ENCODE measurements at places on chromosomes 3 and 15. TPM values are rescaled to one million over a fixed set of nuclear protein-coding genes. Genes with fewer than 3 reads are reported as not detected.

- no peak for DNase-seq
Measured at GRCh38 chr15:90037961-90038631, 37.0 kb downstream of the ZNF710 start.

GRCh38 chr3:104044002-104044401, 1322.7 kb upstream of the ALCAM start:
- no peak for DNase-seq

DNA sequence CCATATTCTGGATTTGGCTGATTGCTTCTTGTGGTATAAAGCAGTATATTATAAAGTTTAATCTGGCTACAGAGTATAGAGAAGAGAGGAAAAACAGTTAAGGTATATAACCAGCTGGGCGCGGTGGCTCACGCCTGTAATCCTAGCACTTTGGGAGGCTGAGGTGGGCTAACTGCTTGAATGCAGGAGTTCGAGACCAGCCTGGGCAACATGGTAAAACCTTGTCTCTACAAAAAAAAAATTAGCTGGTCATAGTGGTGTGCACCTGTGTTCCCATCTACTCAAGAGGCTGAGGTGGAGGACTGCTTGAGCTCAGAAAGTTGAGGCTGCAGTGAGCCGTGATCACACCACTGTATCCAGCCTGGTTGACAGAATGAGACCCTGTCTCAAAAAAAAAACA, 7.3 kb downstream of the SLC12A6 start:
- no peak for DNase-seq

GRCh38 chr3:171783626-171784025, 26.7 kb downstream of the PLD1 start:
- no peak for DNase-seq

GRCh38 chr3:41117398-41117870, 81.9 kb upstream of the CTNNB1 start:
- peak; percentile 97 for DNase-seq

DNA sequence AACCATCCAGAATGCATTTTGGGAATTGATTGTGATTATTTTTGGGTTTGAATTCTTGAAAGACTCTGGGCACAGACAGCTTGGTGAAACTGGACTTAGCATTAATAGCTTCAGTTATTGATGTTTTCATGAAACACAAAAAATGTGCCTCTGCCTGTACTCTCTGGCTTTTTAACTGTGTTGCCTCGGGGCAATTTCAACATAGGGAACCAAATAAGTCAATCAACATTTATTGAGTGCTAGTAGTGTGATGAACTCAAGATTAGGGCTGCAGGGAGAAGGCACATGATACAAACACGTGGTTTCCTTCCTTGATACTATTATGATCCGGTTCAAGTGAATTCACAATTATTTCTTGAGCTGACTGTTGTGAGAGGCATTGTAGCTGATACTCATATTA, 50.8 kb downstream of the UNC13C start:
- no peak for DNase-seq

DNA sequence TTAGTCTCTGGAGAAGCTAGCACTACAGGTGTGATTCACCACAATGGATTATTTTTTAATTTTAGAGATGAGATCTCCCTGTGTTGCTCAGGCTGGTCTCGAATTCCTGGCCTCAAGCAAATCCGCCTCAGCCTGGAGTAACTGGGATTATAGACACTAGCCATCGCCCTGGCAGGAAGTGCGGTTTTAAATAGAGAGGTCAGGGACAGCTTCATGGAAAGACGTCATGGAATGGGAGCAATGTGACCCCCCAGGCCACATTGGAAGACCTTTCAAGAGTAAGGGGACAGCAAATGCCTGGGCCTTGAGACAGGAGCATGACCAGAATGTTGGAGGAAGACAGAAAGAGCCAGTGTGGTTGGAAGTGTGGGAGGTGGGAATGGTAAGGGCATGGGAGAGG, 2.2 kb upstream of the ISG20 start:
- DNase-seq: no peak

- no peak for DNase-seq
Measured at GRCh38 chr15:86935841-86936240, 856.2 kb downstream of the AGBL1 start.

- DNase-seq: no peak
Measured at GRCh38 chr3:165446555-165446954, 250.4 kb upstream of the SLITRK3 start.

- DNase-seq: no peak
Measured at GRCh38 chr3:45655906-45656305, 33.3 kb upstream of the SACM1L start.

DNA sequence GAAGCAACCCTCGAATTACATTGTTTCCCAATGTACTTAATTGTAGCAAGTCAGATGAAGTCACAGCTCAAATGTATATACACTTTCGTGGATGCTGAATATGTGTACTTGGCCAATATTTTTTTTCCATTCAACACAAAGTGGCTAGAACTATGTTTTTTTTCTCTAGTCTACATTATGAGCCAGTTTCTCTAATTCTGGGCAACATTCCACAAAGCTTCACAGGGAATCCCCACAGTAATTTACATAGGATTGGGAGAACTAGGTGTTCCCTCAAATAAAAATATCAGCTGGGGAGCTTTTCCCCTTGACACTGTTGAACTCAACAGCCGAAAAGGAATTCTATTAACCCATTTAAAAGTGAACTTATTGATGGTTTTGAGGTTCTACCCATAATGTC, 493.1 kb downstream of the MECOM start:
- DNase-seq: no peak

DNA sequence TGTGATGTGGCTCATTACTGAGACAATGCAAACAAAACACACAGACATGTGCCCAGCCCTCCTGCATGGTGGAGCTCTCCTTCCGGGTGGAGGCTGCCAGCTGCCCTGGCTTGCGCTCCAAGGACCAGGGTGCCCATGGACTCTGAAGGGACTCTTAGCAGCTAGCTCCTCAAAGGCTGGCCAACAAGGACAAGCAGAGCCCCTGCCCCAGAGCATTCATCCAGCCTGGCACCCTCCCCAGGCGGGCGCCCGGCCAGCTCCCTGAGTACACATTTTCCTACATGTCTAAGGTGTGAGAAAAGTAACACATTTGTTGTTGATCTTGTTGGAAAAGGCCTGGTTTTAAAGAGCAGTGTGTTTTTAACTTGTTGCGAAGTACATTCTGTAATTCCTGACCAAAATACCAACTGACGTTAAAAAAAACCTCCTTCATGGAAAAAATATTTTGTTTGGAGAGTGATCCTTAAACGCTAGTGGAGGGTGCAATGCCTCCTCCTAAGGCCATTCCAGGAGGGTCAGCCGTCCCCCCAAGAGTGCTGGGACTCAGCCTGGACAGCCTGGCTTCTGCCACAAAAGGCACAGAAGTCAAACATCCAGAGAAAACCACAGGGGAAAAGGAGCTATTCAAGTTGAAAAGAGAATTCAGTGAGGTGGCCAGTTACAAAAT, 86.9 kb downstream of the KLF15 start:
- peak; percentile 95 for DNase-seq

GRCh38 chr3:38314112-38314763, 32.1 kb downstream of the SLC22A14 start:
- no peak for DNase-seq

GRCh38 chr3:12495749-12496452, 11.6 kb downstream of the TSEN2 start:
- DNase-seq: no peak

DNA sequence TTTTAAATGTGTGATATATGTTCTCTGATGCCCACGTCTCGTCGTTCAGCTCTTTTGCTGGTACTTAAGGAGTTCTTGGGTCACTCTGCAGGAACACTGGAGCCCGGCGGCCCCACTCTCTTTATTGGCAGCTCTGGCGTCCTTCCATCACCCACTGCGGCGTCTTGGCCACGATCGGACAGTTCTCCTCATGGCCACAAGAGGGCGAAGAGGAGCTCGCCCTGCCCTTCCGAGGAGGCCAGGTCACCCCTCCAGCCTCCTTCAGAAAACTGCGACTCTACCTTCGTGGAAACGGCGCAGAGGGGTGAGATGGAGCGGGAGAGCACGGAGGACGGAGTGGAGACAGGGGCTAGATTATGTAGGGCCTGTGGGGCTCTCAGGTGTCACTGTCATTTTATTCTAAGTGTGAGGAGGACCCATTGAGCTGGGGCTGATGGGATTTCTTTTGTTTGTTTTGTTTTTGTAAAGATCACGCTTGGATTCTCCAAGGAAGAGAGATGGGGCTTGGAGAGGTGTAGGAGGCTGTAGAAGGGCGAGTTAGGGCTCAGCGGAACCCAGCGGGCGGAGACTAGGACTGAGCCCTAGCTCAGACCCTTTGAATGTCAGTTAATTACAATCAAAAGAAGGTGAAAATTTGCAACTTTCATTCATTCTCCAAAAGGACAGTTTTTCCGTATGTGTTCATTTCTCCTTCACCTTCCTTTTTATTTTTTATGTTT, 28.0 kb upstream of the GABRA5 start:
- no peak for DNase-seq

DNA sequence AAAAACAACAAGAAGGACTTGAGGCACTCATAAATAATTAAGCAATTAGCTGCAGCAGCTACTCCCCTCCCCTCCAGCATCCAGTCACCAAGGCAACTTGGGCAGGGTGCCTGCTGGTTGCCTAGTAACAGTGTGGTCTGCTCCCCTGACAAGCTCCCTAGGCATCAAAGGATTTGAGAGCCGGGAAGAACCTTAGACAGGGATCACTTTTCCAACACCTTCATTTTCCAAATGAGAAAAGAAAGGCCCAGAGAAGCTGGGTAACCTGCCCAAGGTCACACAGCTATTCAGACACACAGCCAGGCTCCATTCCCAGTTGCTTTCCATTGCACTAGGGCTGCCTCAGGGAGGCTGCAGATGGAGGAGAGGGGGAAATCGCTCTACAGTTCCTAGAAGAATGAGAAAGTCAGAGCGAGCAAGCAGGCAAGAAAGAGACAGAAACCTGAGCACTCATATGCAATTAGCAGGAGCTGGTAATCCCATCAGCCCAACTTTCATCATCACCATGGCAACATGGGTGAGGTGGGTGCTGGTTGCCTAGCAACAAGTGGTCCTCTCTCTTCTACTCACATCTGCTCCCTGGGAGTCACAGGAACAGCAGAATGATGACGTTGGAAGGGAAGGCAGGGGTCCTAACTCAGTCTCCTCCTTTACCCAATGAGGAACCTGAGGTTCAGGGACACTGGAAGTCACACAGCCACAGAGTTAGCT, 3.6 kb upstream of the EIF4E3 start:
- DNase-seq: no peak

DNA sequence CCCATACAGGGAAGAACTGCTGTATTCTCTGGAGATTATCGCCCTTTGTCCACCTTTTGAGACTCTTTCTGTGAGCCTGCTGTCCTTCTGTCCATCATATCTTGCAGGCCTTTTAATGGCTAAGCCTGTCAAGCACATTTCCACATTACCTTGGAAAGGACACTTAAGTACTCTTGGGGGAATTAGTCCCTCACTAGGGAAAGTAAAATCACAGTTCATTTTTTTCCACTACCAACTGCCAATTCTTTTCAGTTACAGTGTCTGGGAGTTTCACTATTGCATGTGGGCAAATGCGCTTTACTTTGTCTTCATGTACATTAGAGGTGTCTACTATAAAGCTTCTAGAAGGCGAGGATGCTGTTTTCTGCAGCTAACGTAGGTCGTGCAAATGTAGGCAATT, 242.1 kb downstream of the NSUN3 start:
- no peak for DNase-seq

GRCh38 chr3:169272532-169272931, 391.0 kb downstream of the MECOM start:
- no peak for DNase-seq

RPL4 gene
- polyA plus RNA-seq: 1,323 TPM

EOMES gene
- 0.09 TPM for polyA plus RNA-seq

SLC24A5 gene
- not detected for polyA plus RNA-seq

SAMD7 gene
- polyA plus RNA-seq: not detected

LRRC2 gene
- polyA plus RNA-seq: 9.9 TPM

UBAP1L gene
- 1.4 TPM for polyA plus RNA-seq

PARP15 gene
- polyA plus RNA-seq: 0.95 TPM

SLC28A2 gene
- not detected for polyA plus RNA-seq

COL6A5 gene
- not detected for polyA plus RNA-seq

All from right cardiac atrium (tissue), 5 donors.